A172 (cell line): ENCODE measurements at places on chromosomes 11 and 22. TPM values are rescaled to one million over a fixed set of nuclear protein-coding genes. Genes with fewer than 3 reads are reported as not detected.

DNA sequence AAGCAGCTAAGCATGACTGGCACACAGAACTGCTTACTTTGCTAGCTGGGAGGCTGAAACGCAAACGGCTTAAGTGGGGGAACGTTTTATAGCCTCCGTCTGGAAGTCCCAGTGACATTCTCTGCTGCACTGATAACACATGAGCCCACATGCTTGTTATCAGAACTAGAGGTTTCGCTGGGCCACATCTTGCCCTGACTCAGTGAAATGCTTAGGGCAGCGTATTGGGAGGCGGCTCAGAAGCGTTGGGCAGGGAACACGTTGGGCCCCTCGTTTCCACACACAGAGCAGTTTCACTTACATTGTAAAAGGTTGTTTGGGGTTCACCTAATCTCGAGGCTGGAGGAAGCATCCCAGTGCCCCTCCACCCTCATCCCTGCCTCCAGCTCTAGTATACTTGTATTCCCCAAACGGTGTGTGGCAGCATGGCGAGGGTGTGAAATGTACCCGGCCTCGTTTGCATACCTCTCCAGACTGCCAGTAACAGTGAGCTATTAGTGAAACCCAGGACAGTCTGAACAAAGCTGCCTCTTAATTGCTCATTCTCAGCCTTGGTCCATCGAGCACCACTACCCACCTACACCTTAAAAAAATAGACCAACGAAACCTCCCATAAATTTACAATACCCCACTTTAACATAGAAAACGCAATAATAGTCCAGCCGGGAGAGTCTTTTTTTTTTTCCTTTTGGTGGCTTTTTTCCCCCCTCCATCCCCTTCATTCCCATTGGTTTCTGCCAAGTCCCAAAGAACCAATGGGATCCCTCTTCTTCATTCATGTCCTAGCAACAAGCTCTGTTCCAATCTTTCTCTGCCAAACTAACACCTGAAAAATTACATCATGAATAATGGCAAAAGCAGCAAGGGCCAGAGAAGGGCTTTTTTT, 218.8 kb upstream of the SORL1-AS1 start:
- DNase-seq = peak; percentile 27

The POLD3 gene
- total RNA-seq = 28.7 and 41.1 TPM in 2 replicates

The SLC22A12 gene
- not detected in 2 replicates for total RNA-seq

DNA sequence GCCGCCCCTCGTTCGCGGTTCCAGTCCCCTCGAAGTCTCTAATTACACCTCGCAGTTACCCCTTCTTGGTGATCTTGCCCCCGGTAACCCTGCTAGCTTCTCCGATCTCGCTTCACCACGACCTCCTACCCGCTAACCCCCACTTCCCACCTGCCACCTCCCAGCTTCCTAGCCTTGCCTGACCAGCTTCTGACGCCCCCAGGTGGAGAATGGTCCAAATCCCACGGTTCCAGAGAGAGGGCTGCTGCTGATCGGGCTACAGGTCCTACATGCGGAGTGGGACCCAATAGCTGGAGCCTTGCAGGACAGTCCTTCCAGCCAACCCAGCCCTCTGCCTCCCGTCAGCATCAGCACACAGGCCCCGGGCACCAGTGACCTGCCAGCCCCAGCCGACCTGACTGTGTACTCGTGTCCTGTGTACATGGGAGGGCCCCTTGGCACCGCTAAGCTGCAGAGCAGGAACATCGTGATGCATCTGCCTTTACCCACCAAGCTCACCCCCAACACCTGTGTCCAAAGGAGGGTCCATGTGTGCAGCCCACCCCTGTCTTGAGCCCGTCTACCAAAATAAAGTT, 31.9 kb downstream of the RRP8 start:
- no peak for DNase-seq

- no peak for DNase-seq
These were observed 7.7 kb upstream of the SCGB1D1 start for GRCh38 chr11:62182147-62182891.

DNA sequence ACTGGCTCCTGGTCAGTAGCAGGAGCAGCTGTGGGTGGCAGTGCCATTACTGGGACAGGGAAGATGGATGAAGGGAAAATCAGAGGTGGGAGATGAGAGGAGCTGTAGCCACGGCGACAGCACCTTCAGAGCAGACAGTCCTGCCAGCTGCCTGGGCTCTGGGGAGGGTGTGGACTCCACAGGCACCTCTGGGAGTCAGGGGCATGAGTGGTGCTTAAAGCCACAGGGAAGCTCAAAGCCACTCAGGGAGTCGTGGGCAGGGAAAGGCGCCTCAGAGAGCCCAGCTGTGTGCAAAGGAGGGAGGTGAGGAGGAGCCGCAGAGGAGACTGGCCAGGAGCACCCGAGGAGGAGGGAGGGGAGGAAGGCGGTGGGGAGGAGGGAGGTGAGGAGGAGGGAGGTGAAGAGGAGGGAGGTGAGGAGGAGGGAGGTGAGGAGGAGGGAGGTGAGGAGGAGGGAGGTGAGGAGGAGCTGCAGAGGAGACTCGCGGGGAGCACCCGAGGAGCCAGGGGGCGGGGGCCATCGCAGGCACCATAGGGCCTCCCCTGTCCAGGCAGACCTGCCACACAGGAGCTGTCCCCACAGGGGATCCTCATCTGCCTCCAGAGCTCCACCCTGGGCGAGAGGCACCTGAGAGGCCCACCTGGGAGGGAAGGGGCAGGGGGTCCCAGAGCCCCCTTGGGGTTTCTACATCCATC, 977.6 kb downstream of the BRD1 start:
- no peak for DNase-seq

DNA sequence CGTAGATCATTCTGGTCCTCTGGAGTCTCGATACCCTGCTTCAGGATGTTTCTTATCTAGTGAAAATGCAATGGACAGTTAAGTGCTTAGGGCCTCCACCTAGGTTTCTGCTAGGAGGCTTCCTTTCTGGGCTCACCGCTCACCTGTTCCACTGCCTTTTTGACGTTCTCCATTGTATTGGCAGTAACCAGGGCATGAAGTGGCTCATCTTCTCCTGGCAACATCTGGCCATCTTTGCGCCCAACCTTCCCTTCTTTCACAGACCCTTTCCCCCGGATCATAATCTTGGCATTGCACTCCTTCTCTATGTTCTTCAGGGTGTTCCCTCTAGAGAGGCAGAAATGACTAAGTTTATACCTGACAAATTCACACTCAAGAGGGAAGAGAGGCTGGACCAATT, 9.1 kb downstream of the SF1 start:
- DNase-seq = no peak

DNA sequence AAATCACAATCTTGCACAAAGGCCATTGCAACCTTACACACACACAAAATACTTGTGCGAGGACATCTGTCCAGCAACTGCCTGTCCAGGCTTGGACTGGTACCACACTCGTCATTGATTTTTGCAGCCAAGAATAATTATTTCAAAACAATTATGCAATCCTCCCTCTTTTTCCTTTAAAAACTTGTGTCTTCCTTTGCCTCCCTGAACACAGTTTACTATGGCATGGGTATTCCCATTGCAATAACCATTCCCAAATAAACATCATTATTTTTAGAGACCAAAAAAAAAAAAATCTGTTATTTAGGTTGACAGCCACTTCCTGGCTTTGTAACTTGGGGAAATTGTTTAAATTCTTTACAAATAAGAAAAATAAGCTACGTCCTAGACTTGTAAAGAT, 54.0 kb downstream of the C11orf91 start:
- peak; percentile 46 for DNase-seq

GRCh38 chr11:845872-846495, 3.3 kb downstream of the TSPAN4 start:
- DNase-seq = no peak

DNA sequence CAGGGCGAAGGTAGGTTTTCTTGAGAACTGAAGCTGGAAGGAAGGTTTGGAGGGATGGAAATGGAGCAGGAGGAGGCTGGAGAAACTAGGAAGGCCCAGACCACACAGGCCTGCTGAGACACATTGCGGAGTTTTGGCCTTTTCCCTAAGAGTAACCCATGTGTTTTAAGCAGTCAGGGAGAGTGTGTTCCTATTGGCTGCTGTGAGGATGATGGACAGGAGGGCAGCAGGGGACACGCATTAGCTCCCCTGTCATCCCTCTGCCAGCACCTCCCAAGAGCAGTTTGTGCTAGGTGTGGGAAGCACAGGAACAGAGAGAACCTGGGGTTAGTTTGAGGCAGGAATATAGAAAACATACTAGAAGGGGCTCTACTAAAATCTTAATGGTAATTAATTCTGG, 842.1 kb downstream of the TBC1D22A start:
- DNase-seq = no peak

The MS4A15 gene
- not detected in 2 replicates for total RNA-seq

DNA sequence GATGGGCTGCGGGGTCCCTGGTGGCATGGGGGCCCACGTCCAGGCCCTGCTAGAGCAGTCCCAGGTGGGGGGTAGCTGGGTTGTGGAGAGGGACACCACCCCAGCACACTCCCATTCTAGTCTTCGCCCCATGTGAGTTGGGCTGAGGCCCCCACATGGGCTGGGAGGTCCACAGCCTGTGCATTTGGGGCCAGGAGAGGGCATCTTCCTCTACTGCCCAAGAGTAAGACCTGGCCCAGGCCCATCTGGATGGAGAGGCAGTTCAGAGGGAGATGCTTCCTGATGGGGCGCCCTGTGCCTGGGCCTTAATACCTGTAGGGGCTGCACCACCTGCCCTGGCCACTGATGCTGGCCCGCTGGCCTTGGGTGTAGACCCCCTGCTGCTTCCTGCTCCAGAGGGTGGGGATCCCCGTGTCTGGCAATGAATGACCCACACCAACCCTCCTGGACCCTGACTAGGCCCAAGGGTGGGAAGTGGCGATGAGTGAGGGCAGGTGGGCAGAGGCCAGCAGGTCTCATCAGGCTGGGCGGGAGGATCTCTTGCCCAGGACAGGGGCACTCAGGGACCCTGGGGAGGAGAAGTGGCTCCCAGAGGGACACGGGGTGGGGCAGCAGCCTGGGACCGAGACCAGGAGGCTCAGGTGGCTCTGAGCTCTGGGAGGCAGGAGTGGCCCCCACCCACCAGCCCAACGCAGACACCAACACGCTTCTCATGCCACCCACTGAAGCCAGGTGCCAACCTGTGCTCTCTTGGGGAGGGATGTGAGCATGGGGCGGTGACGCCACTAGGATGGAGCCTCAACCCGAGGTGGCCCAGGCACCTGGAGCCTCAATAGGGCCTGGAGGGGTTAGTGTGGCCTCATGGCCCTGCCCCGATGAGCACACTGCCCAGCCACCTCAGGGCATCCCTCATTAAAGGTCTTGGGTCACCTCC, 17.4 kb upstream of the GNB1L start:
- no peak for DNase-seq

The ANGPTL5 gene
- not detected in 2 replicates for total RNA-seq

- DNase-seq = no peak
These were observed 14.9 kb downstream of the EIF4ENIF1 start for GRCh38 chr22:31474743-31475142.

The CLMP gene
- 4.7 and 9.7 TPM in 2 replicates for total RNA-seq

- peak; percentile 65 for DNase-seq
These were observed 73.3 kb downstream of the ENTHD1 start for GRCh38 chr22:39820256-39820655.

DNA sequence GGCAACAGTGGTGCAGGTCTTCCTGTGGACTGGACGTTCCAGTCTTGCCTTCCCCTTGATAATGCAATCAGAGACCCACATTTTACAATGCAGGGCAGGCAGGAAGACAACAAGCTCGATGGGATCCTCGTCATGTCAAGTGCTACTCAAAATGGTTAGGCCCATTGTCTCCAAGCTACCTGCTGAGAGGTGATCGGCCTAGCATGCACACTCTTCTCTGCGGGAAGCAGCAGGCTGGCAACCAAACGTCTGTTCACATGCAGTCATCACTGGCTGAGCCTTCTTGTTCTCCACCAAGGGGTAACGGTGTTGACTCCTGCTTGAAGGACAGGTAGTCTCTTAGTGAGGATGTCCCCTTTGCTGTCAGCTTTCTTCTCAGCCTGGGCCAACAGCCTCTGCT, 25.5 kb upstream of the CD82 start:
- no peak for DNase-seq

DNA sequence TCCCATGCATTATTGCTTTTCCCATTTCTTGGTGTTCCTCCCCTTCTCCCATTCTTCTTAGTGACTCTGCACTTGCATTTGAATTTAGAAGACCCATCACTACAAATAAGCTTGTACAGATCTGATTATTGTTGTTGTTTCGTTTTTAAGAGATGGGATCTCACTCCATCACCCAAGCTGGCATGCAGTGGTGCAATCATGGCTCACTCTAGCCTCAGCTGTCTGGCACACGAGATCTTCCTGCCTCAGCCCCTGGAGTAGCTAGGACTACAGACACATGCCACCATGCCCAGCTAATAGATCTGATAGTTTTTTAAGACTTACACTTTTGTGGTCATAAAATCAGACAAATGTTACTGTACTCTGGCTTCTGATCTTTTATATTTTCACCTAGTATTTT, 252.1 kb downstream of the DDX10 start:
- DNase-seq = no peak

GRCh38 chr22:30386960-30387827, at the start of gene RNF215:
TSS of gene RNF215 (minus strand) at chr22:30387411. CDS start at chr22:30387313, 98 bp downstream.
- DNase-seq = peak; percentile 34

DNA sequence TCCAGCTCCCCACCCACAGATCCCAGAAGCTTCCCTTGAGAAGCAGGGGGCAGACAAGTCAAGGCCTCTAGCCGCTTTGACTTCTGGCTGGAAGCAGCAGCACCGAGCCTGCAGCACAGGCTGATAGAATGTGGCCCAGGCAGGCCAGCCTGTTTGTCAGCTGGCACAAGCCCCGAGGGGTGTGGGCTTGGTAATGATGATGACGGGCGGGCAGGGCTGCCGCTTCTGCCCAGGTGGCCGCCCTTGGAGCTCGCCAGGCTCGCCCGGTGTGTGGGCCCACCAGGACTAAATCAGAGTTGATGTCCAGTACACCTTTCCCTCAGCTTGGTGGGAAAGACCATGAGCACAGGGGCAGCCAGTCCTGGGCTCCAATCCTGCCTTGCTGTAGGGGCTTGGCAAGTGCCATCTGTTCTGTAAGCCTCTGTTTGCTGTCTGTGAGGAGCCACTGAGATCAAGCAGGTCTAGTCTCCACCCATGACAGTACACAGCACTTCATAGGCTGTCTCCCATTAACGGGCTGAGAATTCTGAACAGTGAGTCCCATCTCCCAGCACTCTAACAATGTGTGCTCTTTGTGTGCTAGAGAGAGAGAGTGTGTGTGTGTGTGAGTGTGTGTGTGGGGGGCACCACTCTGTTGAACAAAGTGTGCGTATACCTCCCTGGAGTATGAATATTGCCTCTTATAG, 26.8 kb downstream of the MICAL2 start:
- no peak for DNase-seq

The NCR3LG1 gene
- 0.34 and 0.52 TPM in 2 replicates for total RNA-seq

DNA sequence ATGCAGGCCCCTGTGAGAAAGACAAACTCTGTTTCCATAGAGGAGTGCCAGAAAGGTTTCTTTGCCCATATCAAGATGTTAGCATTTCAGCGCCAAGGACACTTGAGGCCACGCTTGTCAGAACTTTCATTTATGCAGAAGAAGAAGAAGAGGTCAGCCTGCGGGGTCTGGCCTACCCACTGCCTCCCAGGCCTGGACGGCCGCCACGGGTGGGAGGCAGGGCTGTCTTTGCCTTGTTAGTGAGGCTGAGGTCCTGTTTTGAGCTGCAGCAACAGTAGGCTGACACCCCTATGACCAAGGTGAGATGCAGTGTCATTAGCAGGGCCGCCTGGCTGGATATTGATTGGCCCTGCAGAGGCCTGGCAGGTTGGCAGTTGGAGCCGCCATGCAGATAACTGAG, 183.9 kb downstream of the GRIK4 start:
- DNase-seq = no peak
